ENCODE measurements at places on chromosomes 6 and 20.
A peak's percentile ranks its signal among the peaks of the same experiment; 100 is the strongest.

DNA sequence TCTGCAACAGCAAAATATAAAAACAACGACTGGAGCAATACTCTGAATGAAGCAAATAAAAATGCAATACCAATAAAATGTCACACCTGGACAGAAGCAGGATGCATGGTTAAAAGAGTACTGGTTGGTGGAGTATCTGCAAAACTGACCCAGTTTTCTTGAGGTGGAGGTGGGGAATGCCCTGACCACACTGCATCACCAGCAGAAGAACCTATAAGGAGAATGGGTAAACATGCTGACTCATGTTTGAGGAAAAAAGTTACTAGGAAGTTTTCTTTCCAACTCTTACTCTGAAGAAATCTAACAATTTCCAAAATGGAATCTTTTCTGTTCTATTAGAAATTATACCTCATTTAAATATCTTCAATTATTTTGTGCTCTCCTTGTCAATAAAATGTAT is 43.6 kb downstream of the REPS1 start:
- DNase-seq: peak; percentile 47

DNA sequence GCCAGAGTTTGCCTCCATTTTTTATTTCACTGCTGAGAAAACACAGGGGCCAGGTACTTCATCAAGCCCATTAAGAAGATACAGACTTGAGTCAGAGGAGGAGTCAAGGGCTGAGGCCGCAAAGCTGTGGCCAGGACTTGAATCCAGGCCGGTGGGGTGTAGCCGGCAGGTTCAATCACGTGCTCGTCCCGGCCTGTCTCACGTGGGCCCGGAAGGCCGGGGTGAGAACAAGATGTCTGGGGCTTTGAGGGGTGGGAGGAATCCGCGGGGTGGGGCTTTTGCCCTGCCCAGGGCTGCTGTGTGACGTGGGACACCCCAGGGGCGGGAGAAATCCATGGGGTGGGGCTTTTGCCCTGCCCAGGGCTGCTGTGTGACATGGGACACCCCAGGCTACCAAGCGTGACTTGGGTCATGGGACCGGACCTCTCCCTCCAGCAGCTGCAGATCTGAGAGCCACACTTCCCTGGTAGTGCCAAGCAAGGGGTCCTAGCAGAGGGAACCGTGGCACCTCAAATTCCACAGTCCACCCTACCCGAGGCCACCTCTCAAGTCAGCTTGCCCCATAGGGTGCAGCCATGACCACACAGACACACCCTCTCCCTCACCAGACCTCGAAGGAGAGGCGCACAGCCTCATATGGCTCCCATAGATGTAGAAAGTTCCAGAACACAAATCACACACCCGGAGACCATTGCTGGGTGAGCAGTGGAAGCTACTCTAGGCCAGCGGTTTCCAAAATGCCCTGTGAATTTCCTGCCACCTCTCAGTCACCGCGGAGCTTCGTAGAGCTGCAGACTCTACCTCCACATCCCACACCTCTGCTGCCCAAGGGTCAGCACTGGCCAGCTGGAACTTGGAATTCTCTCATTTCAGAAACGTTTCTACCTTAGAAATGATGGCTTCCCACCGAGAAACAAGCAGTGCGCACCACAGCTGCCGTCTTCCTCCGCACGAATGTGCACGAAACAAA is 156.1 kb downstream of the DLL1 start:
- DNase-seq: no peak

DNA sequence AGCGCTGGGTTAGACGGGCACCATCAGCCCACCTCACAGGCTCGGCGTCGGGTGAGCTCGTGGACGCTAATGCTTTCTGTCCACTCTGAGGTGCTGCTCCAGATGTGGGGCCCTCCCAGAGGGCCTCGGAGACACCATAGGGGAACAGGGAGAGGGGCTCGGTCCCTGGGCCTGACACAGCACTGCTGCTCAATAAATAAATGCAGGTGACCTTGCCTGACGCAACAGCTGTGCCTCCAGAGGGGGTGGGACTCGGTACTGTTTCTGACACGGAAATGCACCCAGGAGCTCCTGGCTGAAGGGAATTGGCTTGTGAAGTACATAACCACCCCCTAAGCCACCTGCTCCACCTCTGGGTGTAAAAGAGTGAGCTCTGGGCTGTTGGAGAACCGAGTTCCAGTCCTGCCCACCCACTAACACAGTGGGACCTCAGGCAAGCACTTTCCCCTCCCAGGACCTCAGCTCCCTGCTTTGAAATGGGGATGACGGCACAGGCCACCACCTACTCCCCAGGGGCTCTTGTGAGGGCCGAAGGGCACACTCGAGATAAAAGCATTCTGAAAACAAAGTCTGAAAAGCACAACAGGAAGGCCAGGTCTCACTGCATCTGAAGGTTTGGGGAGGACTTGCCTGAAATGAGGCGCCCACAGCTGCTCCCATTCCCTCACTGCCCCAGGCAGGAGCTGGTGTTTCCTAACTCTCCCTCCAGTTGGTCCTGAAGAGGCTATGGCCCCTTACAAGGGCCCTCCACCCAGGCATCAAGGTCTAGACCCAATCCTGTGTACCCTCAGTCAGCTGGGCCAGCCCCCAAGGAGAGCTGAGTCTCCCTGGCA is 6.7 kb downstream of the KCNK15 start:
- DNase-seq: no peak

- peak; percentile 25 for DNase-seq
Measured at GRCh38 chr20:1122388-1123315, 4.2 kb downstream of the PSMF1 start.

- DNase-seq: no peak
Measured at GRCh38 chr6:137724495-137725211, 142.4 kb upstream of the TNFAIP3 start.

- peak; percentile 80 for DNase-seq
Measured at GRCh38 chr20:62652041-62652893, 10.0 kb downstream of the SLCO4A1 start.

- peak; percentile 34 for DNase-seq
Measured at GRCh38 chr6:11278207-11278559, 45.7 kb upstream of the NEDD9 start.

- DNase-seq: no peak
Measured at GRCh38 chr6:42131531-42131930, 10.9 kb downstream of the C6orf132 start.

GRCh38 chr6:20876561-20876960 is 342.3 kb downstream of the CDKAL1 start:
- no peak for DNase-seq

- no peak for DNase-seq
Measured at GRCh38 chr6:90835596-90836212, 248.8 kb upstream of the MAP3K7 start.

- DNase-seq: no peak
Measured at GRCh38 chr6:122400462-122401089, 1.1 kb downstream of the HSF2 start.

DNA sequence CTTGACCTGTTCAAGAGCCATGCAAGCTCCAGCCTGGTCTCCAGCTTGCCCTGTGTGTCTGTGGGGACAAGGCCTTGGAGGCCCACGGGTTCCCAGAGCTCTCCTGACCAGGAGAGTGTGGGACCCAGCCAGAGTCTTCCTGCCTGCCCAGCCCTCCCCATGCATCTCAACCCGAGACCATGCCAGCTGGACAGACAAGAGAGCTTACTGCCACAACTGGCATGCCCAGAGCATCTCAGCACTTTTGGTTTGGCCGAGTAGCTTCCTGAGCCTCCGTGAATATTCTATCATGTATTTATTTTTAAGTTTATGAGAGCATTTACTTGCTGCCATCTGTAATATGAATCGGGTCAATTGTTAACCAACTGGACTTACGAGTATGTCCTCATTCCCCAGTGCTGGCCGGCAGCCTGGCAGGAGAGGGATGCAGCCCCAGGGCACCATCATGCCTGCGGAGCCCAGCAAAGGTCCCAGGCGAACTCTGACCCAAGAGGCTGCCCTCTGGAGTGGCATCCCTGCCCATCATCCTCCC is 14.9 kb downstream of the IP6K3 start:
- DNase-seq: no peak

- no peak for DNase-seq
Measured at GRCh38 chr20:45408646-45409213, 641 bp downstream of the DBNDD2 start.

DNA sequence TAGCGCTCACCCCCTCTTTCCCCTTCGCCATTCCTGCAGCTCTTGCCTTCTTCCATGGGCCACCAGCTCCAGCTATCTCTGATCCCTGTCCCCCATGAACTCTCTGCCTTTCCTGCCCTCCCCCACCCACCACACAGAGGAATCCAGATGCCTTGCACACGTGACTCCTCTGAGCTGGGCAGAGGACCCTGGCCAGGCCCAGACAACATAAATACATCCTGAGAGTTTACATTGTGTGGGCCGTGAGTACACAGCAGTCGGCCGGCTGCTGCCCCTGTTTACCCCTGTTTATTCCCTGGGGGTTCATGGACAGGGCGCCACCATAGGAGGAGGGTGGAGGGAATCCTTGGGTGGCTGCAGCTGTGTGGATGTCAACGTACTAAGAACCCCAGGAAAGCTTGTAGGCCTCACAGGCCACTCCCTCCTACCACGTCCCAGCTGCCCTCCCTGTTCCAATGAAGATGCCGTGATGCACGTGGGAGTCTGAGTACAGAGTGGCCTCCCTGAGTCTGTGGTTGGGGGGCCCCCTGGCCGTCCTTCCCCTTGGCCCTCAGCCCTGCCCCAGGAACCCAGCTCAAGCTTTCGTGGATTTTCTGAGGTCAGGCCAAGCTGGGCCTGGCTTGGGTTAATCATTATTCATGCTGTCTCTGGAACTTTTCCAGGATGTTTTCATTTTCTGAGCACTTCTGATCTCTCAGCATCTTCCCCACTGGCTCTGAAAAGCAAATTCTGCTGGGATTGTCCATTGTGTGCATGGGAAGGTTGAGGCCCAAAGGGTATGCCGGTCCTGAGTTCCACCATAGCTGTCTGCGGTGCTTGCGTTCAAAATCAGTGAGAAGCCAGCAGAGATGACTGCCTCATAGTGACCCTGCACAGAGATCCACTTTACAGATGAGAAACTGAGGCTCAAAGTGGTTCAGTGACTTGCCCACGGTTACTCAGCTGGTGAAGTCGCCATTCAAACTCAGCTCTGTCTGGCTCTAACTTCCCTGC is 136.3 kb downstream of the MRPL14 start:
- no peak for DNase-seq

GRCh38 chr6:85685713-85686112 is 43.0 kb upstream of the SYNCRIP start:
- no peak for DNase-seq

DNA sequence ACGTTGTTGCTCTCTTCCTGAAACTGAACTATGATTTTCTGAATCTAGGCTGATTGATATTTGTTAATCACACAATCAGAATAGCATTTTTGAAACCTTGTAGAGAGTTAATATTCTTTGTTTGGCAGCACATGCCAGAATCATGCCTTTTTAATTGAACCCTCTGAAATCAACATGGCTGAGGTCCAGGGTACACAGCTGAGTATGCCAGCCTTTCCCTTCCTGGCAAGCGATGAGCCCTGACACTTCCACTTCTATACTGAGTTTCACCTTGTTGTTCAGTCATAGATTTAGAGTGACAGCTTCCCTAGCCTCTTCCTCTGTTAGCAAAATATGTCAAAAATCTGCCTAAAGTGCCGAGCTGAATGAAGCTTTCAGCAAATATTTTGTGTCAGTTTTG is 6.8 kb downstream of the HDDC2 start:
- no peak for DNase-seq

DNA sequence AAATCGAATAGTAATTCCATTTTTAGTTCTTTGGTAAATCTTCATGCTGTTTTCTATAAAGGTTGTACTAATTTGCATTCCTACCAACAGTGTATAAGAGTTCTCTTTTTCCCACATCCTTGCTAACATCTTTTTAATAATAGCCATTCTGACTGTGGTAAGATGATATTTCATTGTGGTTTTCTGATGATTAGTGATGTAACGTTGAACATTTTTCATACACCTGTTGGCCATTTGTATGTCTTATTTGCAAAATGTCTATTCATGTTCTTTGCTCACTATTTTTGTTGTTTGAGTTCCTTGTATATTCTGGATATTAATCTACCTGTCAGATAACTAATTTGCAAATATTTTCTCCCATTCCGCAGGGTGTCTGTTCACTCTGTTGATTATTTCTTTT is 64.5 kb downstream of the LIN28B start:
- no peak for DNase-seq

DNA sequence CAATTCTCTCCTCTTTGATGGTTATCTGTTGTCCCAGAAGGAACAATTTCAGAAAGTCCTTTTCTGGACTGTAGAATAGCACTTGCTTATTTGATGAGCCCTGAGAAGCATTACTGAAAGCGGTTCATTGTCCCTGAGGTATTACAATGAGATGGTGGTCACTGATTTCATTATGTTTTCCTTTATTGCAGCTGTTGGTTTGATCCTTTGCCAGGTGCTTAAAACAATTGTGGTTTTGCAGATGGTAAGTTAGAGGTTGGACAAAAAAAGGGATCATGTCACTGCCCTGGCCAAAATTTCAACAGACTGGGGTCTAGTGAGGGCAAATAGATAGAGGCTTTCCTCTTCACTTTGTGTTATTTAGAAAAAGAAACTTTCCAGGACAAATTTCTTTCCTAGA is 61.9 kb downstream of the ESR1 start:
- no peak for DNase-seq

- no peak for DNase-seq
Measured at GRCh38 chr20:20518263-20518662, 150.4 kb downstream of the INSM1 start.

DNA sequence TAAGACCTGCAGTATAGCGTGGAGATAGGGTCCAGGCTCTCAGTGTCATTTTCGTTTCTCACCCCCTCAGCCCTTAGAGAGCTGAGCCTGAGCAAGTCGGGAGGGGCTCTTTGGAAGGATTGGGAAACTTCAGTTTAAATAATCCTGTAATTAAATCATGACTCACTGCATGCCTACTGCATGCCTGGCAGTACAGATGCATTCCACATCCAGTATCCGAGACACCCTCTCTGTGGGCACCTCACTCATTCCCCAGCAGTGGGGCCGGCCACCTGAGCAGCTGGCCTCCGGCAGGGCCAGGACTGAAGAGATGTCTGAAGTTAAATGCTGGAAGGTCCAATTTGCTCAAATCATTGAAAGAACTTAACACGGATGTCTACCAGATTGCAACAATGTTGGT is 316.6 kb downstream of the THBS2 start:
- no peak for DNase-seq

DNA sequence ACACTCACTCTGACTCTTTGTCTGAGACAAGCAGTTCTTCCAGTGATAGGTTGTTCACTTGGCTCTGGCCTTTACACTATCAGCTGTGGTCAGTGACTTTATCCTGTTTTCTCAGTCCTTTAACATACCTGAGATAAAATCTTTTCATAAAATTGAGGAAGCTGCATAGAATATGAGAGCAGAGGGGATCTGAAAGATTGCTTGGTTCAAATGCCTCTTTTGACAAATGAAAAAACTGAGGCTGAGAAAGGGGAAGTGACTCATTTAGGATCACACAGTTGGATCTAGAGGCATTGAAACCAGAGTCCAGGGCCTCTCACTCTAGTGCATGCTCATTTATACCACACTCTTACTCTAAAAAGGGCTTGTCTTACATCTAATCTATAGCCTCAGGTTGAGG is 277.0 kb upstream of the TBX18 start:
- no peak for DNase-seq

- DNase-seq: peak; percentile 18
Measured at GRCh38 chr6:119856136-119856535, 506.6 kb upstream of the MAN1A1 start.
